ENCODE measurements at places on chromosomes 5 and 9. TPM values are rescaled to one million over a fixed set of nuclear protein-coding genes. Genes with fewer than 3 reads are reported as not detected.
A peak's percentile ranks its signal among the peaks of the same experiment; 100 is the strongest.

GRCh38 chr9:81522716-81523551, 166.4 kb downstream of the TLE1 start:
- DNase-seq = peak; percentile 78

DNA sequence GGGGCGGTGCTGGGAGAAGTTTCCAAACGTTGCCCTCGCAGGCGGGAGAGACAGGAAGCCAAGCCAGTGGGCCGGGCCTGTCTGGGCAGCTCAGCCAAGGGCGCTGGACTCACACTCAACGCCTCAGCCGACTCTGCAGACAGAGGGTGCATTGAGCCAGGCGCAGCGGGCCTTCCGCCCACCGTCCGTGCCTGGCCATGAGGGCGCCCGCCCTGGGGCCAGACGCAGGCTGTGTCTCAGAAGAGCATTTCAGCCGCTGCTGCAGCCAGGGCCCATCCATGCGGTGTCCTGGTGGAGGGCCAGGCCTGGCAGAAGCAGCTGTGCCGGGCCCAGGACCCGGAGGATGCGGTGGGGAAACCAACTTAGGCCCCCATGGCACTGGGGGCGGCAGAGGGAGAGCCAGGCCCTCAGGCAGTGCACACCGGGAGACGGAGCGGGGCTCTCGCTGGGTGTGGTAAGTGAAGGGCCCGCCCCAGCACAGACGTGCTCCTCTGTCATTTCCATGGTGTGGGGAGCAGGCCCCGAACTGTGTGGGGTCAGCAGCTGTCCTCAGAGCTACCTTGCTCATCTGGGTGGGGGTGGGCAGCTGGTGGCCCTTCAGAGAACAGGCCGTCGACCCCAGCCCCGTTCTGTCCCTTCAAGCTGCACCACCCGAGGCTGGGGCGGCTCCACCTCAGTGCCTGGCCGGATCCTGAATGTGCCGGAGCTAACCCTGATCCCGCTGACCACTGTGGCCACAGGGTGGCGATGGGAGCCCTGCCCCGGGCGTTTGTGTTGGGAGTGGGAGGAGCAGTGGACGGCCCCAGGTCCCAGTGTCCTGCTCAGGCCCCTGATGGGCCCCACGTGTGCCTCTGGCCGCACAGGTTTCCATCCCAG, 18.0 kb downstream of the DNLZ start:
- DNase-seq = peak; percentile 62

- no peak for DNase-seq
Observed at GRCh38 chr5:1857256-1857600, 25.5 kb downstream of the IRX4 start.

The BARX1 gene
- total RNA-seq = 0.09 TPM

DNA sequence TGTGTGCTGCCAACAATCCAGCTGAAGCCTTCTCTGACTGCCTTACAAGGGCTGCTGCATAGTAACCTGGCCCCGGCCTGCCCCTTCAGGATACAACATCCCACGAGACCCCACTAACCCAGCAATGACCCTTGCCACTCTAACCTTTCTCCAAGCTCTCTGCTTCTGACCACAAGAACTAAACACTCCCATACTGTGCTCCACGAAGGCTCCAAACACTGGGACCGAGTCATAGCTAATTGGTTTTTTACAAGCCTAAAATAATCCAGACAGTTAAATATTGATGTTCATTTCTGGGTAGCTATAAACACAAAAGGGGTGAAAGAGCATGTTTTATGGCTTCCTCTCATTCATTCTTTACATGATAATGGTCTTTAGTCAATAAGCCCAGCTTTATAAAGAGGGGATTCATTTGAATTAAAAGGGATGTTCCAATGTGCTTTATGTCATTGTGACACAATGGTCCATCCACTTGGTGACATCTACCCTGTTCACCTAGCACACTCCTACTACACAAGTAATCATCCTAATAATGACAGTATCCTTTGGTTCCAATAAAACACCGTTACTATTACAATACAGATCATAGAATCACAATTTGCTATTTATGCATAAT, 16.2 kb upstream of the TLE4 start:
- DNase-seq = no peak

DNA sequence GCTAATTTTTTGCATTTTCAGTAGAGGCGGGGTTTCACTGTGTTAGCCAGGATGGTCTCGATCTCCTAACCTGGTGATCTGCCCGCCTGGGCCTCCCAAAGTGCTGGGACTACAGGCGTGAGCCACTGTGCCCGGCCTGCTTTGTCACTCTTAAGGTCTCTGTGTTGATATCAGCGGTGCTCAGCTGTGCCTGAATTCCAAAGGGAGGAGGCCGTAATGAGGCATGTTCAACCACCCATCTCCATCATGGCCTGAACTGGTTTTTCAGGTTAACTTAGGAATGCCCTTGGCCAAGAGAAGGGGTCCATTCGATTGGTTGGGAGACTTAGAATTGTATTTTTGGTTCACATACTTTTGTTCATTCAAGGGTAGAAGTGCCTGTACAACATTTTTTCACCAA, 22.0 kb downstream of the HSD17B3 start:
- no peak for DNase-seq

- peak; percentile 42 for DNase-seq
Observed at GRCh38 chr5:35436400-35437057, 181.1 kb upstream of the SPEF2 start.

GRCh38 chr5:74149395-74149794, 491.1 kb downstream of the ENC1 start:
- peak; percentile 96 for DNase-seq
